ENCODE measurements at places on chromosomes 2 and 18.

GRCh38 chr2:31675485-31675901, 94.8 kb upstream of the SRD5A2 start:
- no peak for DNase-seq

DNA sequence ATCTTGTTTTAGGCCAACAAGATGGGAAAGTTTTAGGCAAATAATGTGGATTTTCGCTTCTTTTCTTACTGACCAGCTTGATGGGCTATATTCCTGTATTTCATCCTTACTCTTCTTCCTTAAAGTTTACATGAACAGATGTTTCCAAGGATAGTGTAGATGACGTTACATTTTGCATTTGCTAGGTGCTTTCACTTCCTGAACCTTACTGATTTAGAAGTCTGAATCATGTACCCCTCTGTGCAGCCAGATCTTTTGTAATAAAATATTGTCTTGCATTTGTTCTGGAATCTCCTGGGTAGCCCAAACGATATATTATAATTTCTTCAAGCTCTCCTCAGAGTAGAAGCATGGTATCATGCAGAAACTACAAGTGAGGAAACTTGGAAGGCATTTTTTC, 93.4 kb downstream of the CALCRL start:
- DNase-seq, result no peak

DNA sequence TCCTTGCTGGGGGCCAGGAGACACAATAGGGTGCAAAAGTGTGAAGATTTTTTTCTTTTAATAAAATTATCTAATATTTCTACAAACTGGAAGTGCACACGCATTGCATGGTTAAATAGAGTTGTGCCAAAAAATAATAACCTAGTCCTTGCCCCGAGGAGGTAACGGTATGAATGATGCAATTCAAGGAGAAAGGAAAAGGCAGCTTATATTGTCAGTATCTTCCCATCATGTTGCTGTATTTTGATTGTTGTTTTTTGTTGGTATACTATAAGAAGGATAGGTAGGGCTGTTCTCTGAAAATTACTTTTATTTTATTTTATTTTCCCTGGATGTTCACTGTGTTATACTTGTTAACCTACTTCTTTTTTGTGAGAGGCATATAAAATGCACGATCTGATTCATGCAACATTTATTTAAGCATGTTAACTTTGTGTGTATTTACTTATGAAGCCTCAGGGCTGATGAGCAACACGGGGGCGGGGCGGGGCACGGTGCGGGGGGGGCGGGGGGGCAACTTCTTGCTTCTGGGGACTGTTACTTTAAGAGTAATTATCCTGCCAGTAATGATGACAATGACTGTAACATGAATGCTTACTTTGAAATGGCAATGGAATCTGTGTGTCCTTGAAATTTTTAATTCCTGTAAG, 118.6 kb downstream of the AQP4 start:
- no peak for DNase-seq

DNA sequence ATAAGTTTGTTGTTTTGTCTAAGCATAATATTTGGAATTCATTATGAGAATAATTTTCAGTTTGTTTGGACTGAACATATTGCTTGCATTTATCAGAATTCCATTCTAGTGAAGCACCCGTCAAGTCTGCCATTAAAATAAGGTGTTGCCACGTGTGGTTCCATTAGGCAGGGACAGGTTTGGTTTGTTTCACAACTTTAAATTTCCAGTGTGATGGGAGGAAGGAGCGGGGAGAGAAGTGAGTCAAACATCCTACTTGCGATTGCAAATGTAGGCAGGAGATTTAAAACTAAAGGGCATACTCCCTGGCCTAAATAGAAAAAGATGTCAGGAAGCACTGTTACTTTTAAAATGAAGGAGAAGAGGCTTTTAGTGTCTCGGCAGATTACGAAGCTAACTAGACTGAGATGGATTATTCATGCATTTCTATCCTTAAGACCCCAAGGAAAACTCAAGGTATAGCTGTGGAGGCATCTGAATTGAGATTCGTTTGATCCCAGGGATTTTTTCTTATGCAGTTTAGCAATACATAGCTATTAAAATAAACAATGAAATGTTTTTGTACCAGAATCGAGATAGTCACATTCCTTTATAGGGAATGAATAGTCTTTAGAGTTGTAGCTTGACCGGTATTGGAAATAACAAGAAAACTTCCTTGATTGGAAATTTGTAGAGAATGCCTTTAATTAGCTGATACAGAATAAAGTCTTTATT, 19.8 kb downstream of the GRHL1 start:
- no peak for DNase-seq

GRCh38 chr2:192099742-192100141, 95.0 kb downstream of the TMEFF2 start:
- no peak for DNase-seq

DNA sequence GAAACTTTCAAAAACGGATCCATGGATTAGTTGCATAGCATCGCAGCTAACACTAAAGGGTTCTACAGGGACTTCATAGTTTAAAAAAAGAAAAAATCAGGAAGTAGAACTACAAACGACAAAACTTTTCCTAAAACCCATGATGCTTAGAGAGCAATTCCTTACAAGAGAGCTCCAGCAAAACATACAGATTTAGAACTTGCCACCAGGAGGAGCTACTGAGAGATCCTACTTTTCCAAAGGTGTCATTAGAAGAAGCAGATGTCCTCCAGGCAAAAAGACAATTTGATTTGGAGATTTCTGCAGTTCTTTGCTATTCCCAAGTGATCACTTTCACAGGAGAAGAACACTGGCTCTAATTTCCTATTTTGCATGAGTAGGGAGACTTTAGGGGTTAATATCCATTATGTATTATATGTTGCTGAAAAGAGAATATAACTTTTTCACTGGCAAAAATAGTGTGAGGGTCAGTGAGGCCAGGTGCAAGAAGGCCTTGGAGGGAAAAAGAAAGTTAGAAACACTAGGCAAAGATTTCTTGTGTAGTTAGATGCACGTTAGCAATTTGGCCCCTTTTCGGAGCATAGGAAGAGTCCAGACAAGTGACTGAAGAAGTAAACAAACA, 436.2 kb downstream of the SUCLG1 start:
- DNase-seq, result peak; percentile 42

DNA sequence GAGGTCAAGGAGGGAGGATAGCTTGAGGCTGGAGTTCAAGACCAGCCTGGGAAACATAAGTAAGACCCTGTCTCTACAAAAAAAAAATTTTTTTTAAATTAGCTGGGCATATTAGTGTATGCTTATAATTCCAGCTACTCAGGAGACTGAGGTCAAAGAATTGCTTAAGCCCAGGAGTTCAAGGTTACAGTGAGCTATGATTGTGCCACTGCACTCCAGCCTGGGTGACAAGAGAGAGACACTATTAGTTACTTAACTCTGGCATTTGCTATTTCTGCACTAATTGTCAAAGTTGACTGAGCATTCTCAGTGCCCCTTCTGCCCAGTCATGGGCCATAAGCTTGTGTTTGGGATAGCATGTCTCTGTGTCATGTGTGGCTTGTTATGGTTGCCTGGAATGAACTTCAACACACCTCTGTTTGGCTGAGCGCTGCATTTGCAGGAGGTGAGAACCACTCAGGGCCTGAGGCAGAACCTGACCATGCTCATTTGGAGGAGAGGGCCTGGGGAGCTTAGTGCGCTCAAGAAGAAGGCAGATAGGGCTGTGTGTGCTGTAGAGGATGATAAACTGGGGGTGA, 77.7 kb downstream of the SH3RF3 start:
- DNase-seq, result no peak

GRCh38 chr2:178241844-178242551, 47.7 kb downstream of the OSBPL6 start:
- peak; percentile 96 for DNase-seq

DNA sequence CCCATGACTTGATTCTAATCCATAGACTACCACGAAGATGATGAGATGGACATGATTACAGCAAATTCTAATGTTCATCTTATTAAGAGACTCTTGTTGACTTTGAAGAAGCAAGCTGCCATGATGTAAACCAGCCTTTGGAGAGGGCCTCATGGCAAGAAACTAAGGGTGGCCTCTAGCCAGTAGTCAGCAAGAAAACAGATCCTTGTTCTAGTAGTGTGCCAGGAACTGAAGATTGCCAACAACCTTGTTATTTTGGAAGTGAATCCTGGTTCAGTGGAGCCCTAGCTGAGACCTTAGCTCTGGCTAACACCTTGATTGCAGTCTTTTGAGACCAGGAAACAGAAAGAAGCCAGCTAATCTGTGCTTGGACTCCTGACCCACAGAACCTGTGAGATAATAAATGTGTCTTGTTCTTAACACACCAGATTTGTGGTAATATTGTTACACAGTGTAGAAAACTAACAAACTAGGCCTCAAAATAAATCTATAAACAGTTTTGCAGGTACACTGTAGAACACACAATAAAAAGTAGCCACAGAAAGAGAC, 10.0 kb downstream of the PHOSPHO2 start:
- no peak for DNase-seq

GRCh38 chr2:143564419-143564818, 435.2 kb downstream of the ARHGAP15 start:
- no peak for DNase-seq

- peak; percentile 1 for DNase-seq
These were observed 38.7 kb downstream of the ZC3H8 start for GRCh38 chr2:112216167-112216566.

DNA sequence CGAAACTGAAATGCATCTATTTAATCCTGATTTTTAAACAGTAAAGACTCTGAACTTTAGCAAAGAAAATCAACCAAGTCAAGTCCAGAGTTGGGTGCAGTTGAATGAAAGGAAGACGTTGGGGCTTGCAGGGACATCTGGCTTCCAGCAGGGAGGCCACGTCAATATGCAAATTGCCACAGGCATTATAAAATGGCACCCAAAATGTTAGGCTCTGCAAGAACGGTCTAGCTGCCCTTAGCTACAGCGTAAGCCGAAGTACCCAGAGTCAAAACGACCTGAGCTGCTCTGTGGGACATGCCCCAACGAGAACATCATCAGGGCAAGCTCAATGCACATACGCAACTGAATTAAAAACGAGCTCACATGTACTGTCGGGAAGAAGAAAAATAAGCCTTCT, 30.7 kb downstream of the DOCK10 start:
- DNase-seq, result no peak

DNA sequence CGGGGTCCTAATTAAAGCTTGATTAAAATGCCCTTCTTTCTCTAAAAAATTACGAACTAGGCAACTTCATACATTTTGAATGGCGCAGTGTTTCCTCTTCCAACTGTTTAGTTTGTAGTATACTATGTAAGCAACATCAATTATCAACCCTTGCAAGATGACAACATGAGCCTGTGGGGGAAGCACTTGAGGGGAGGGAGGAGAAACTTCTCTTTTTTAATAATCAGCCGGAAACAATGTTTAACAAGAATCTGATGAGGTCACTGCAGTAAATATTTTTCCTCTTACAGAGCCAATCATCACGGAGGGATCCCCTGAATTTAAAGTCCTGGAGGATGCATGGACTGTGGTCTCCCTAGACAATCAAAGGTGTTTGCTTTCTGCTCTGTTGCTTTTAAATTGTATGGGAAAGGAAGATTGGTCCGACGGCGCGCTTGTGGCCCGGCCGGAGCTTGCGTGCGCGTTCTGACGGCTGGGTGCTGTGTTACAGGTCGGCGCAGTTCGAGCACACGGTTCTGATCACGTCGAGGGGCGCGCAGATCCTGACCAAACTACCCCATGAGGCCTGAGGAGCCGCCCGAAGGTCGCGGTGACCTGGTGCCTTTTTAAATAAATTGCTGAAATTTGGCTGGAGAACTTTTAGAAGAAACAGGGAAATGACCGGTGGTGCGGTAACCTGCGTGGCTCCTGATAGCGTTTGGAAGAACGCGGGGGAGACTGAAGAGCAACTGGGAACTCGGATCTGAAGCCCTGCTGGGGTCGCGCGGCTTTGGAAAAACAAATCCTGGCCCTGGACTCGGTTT, 5.3 kb upstream of the DLX1 start:
- DNase-seq, result no peak

DNA sequence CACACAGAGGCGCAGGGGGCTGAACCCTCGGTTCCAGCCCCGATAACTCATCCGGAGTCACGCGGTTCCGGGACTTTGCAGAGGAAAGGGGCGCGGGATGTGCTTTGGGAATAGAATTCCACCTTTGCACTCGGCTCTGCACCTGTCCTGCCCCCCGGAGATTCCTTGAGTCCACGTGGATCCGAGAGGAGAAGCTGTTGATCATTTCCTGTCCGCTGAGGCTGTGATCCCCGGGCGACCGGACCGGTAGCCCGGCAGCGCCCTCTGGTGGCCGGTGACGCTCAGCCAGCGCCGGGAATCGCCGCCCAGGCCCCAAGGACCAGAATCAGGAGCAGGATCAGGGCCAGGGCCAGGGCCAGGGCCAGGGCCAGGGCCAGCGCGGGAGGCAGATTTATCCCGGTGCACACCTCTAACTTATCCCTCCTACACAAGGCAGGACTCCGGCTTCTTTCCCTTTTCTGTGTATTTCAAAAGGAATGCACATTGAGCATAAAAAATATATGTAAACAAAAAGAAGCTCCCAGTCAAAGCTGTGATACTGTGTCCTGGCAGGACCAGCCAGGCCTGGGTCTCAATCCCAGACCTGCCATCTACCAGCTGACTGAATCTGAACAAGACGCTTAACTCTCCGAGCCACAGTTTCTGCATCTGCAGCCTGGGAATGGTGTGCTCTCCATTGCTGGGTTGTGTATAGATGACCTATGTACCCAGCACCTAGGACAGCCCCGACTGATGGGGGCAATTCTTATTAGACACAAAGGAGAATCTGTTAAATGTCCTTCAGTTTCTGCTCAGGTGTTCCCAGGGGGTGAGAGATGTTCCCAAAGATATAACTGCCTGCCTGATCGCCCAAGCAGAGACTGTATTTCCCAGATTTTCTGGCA, 8.5 kb upstream of the SPATA3 start:
- DNase-seq, result peak; percentile 36

- no peak for DNase-seq
These were observed 71.1 kb downstream of the CDH7 start for GRCh38 chr18:65821911-65822310.

DNA sequence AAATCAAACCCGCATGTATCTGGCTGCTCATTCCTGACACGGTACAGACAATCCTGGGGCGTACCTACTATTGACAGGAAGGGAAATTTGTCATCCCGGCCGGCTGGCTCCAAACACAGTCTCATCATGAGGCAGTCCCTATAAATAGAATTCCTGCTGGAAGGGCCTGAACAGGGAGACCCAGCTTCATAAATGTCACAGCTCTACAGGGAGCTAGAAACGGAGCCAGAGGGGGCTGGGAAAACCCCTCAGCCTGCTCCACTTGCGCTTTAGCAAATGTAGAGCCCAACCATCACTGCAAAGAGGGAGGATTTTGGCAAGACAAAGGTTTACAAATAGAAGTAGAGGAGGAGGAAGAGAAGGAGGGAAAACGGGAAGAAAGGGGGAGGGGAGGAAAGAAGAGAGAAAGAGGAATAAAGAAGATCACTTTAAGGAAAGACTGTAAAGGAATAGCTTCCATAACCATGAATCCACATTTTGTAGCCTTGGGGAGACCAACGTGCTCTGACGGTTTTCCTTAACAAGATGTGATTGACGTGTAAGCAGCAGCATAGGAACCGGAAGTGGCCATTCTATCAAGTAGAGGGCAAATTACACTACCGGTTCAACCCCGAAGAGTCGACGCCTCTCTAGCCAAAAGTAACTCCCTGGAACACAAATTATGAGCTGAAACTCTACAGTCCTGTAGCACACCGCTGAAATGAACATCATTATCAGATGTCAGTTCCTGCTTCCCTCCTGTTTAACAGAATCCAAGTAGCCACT, 56.8 kb upstream of the TTN start:
- no peak for DNase-seq

All from astrocyte of the cerebellum (primary cell).